ENCODE measurements at places on chromosomes 6 and 20. TPM values are rescaled to one million over a fixed set of nuclear protein-coding genes. Genes with fewer than 3 reads are reported as not detected.

DDO gene
- 2.1 TPM for total RNA-seq

DNA sequence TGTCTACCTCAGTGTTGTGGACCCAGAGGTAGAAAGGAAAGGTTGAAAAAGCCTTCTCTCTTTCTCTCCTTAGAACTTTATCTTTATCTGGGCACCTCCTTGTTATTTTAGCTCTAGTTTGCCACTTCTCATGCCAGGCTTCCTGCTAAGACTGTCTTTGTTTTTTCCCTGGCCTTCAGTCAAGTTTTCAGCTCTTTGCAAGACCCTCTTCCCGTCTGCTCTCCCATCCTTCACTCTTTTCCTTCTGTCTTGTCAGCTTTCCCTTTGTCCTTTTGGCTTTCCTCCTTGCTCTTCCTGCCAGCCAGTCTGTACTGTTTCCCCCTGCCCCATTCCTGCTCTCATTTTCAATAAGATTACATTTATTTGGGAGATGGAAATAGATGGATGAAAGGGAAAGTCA, 86.8 kb upstream of the CCN6 start:
- no peak for ATAC-seq

GRCh38 chr6:167840526-167841179, 13.9 kb downstream of the AFDN start:
- no peak for ATAC-seq

DNA sequence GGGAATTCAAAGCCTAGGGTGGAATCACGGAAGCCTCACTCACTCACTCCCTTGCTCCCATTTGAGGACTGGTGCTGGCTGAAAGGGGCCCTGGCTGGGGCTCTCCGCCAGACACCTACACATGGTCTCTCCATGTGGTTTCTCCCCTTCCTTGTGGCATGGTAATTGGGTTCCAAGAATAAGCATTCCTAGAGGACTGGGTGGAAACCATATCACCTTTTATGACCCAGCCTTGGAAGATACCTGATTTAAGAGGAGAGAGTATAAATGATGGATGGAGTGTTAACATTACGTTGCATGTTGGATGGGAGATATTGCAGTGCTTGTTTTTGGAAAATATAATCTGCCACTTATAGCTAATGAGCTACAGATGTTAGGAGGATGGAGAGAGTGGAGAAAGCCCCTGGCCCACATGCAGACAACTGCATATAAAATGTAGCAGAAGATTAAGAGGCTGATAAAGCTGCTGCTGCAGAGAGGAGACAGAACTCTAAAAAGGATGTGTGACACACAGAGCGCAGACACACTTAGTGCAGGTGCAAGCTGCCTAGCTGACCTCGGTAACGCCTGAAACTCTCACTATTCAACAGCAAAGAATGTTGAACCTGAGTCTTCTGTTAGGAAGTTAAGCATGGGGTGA, 23.3 kb upstream of the CDKN1A start:
- ATAC-seq = no peak

DNA sequence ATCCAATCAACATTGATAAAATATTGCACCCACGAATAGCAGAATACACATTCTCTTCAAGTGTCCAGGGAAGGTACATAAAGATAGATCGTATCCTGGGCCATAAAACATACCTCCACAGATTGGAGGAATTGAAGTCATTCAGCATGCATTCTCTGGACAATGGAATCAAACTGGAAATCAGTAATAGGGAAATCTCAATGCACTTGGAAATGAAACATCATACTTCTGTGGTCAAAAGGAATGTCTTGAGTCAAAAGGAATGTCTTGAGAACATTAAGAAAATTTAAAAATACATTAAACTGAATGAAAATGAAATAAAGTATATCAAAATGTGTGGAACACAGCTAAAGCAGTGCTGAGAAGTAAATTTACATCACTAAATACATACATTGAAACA, 138.8 kb downstream of the TFAP2A start:
- no peak for ATAC-seq

DNA sequence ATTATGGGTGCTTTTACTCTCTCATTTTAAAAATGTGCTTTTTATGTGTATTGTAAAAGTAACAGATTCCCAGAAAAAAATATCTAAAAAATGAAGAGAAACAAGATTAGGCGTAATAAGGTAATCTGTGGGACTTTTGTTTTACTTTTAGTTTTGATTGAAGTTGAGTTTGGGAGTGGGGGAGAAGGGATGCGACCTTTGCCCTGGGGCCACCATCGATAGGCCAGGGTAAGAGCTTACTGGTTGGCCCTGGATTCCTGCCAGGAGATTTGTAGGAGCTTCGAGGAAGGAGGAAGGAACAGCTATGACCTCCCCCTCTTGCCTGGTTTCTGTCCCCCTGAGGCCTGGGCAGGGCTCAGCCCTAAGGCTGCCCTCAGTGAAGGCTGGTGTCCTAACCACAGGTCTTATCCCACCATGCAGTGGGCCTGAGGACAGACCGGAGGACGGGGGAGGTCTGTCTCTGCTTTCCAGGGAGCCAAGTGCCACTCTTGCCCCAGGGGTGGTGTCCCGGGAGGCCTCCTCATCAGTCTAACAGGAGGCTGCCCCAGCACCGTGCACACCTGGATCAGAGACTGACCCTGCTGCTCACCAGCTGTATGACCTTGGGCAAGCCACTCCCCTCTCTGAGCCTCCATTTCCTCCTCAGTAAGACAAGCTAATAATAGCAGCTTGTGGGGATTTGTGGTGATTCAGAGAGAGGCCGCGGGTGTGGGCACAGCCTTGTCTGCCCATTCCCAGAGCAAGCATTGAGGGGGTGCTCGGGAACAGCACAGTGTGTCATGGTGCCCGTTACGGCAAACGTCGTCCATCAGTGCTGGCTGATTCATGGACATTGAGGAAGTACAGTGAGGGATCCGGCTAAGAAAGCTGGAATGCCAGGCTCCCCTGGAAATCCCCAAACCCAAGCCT, 21.2 kb downstream of the TGM2 start:
- peak; percentile 66 for ATAC-seq

PRR18 gene
- total RNA-seq = not detected

- ATAC-seq = no peak
Measured at GRCh38 chr6:34580707-34581560, 24.8 kb upstream of the SPDEF start.

MYBL2 gene
- total RNA-seq = not detected
